HFFc6 (cell line): ENCODE measurements at places on chromosomes 6 and 20. TPM values are rescaled to one million over a fixed set of nuclear protein-coding genes. Genes with fewer than 3 reads are reported as not detected.
A peak's percentile ranks its signal among the peaks of the same experiment; 100 is the strongest.

SEMG1 gene
- total RNA-seq, result not detected in 3 replicates

TRIM31 gene
- not detected in 3 replicates for total RNA-seq

ZSCAN23 gene
- 0.82 to 2.0 TPM (median 1.0 TPM) in 3 replicates for total RNA-seq

MROH8 gene
- 0.96 to 1.5 TPM (median 1.4 TPM) in 3 replicates for total RNA-seq

CDSN gene
- total RNA-seq, result not detected in 2 replicates

SCUBE3 gene
- total RNA-seq, result 39.9 to 70.6 TPM (median 69.2 TPM) in 3 replicates

NR2E1 gene
- total RNA-seq, result not detected in 3 replicates

GRCh38 chr6:31287619-31288018 is 15.7 kb upstream of the HLA-C start:
- no peak overlapping the region for H3K4me3 ChIP-seq
- H3K4me1 ChIP-seq, result no peaks in the 10 kb centered on the region
- H3K36me3 ChIP-seq, result no peaks in the 10 kb centered on the region
- DNase-seq, result no peak
- H3K27me3 ChIP-seq, result peaks cover 21% of the 10 kb centered on the region
- H3K27ac ChIP-seq, result no peak overlapping the region

- DNase-seq, result no peak
- peaks cover 7% of the 10 kb centered on the region; the same call in 1 of the 2 replicates for H3K4me1 ChIP-seq
- H3K27ac ChIP-seq, result no peak overlapping the region
- H3K36me3 ChIP-seq, result no peaks in the 10 kb centered on the region
- H3K27me3 ChIP-seq, result peaks cover 12% of the 10 kb centered on the region
These were observed 28.2 kb upstream of the FABP7 start for GRCh38 chr6:122751326-122751725.

DNA sequence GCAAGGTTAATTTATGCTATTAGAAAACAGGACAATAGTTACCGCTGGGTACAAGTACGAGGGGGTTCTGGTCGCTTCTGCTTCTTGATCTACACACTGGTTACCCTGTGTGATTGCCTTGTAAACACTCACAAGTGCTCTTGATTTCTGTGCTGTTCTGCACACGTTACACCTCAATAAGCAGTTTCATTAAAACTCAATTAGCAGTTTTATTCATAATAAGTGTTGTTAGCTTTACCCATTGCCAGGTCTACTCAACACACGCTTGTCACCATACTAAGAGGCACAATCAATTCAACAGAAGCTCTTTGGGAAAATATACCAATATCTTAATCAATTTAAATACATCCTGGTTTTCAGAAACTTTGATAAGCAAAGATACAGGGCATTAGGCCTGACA is 20.4 kb downstream of the BMP7 start:
- no peak overlapping the region for H3K4me3 ChIP-seq
- H3K4me1 ChIP-seq, result no peaks in the 10 kb centered on the region; the same call in 1 of the 2 replicates
- no peak for DNase-seq
- peaks cover 14% of the 10 kb centered on the region for H3K27me3 ChIP-seq
- no peak overlapping the region for H3K27ac ChIP-seq
- no peaks in the 10 kb centered on the region; the same call in 1 of the 2 replicates for H3K36me3 ChIP-seq

DNA sequence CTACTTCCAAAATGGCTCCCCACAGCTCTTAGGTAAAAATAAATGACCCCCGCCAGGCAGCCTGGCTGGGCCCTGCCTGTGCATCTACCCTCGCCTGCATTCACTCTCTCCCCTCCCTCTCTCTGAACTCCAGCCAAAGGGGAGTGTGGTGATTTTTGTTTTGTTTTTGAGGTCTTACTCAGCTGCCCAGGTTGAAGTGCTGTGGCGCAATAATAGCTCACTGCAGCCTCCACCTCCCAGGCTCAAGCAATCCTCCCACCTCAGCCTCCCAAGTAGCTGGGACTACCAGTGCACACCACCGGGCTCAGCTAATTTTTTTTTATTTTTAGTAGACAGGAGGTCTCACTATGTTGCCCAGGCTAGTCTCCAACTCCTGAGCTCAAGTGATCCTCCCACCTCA is 15.8 kb downstream of the NFATC2 start:
- no peak overlapping the region for H3K4me3 ChIP-seq
- H3K27ac ChIP-seq, result no peak overlapping the region
- H3K4me1 ChIP-seq, result peaks cover 37% of the 10 kb centered on the region

DNA sequence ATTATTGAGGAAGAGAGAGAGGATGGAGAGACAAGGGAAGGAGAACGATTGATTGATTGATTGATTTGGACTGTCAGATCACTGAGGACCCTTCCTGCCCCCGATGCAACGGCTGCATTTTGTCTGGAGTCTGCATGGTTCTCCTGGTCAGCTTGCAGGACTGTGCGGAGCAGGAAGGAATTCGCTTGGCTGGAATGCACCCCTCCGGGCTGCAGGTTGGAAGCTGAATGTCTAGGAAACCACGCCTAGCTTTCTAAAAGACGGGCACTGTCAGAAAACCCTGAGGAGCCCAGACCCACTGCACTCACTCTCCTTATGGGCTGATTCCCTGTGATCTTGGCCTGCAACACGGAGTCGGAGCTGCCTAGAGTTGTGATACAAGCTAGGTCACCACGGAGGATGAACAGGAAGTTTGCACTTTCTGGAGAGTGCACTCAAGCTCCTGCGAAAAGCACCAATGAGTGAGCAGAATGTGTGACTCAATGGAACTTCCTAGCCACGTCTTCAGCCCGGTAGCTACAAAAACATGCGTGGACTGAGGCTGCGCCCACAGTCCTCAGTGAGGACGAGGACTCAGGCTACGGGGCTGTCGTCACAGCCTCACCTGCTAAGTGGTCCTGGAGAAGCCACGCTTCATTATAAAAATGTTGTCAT is 14.4 kb downstream of the DACT2 start:
- H3K4me1 ChIP-seq, result no peaks in the 10 kb centered on the region
- DNase-seq, result no peak
- H3K36me3 ChIP-seq, result 0 out of 2 replicates have a peak, but pooled peaks cover 4% of the 10 kb centered on the region
- H3K27me3 ChIP-seq, result no peaks in the 10 kb centered on the region
- no peak overlapping the region for H3K27ac ChIP-seq
- H3K4me3 ChIP-seq, result no peak overlapping the region

GRCh38 chr6:53437557-53438202 is 88.9 kb upstream of the ELOVL5 start:
- no peaks in the 10 kb centered on the region for H3K36me3 ChIP-seq
- H3K4me1 ChIP-seq, result peaks cover 53% of the 10 kb centered on the region
- no peak overlapping the region for H3K4me3 ChIP-seq
- peak; percentile 76 for DNase-seq

- DNase-seq, result no peak
- peaks cover 26% of the 10 kb centered on the region for H3K4me1 ChIP-seq
- H3K36me3 ChIP-seq, result no peaks in the 10 kb centered on the region
- H3K27ac ChIP-seq, result no peak overlapping the region
- H3K4me3 ChIP-seq, result peak overlapping the region; percentile 77
These were observed 17.2 kb upstream of the NCR2 start for GRCh38 chr6:41318261-41318653.

- DNase-seq, result no peak
- H3K4me3 ChIP-seq, result peak overlapping the region; percentile 97
- peak overlapping the region; percentile 32 for H3K27ac ChIP-seq
- H3K4me1 ChIP-seq, result peaks cover 36% of the 10 kb centered on the region
- peaks cover 2% of the 10 kb centered on the region; the same call in 1 of the 2 replicates for H3K27me3 ChIP-seq
- H3K36me3 ChIP-seq, result peaks cover 6% of the 10 kb centered on the region
These were observed 684 bp upstream of the MED23 start for GRCh38 chr6:131628726-131629125.

DNA sequence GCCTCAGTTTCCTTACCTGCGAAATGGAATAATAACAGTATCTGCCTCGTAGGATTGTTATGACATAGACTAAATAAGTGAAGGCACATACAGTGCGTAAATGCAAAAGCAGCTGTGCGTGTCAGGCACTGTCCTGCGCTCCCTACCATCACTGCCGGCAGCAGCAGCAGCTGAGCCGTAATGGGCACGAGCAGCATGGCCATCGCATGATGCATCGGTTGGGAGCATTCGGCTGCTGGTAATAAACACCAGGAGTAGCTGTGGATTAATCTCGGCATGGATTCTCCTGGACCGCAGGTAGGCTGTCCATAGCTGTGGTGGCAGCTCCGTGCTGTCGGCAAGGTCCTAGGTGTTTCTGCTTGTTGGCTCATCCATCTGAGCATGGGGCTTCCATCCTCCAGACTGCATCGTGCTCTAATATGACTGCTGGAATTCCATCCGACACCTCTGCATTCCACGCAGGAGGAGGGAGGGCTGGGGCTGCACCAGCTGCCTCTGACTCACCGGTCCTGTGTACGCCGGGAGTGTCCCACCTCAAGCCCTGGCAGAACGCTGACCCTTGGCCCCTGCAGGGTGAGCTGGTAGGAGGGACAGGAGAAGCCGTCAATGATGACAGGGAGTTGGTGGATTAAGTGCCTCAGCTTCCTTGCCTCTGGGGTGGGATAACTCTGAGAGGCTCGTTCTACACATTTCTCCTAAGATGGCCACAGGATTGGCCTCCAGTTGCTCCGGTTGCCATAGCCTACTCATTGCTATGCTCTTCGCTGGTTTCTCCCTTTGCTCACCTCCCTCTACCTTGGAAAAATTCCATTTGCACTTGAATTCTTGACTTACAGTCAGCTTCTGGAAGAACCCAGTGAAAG is 100.9 kb upstream of the PMEPA1 start:
- H3K27me3 ChIP-seq, result peaks cover 40% of the 10 kb centered on the region
- H3K27ac ChIP-seq, result no peak overlapping the region
- DNase-seq, result no peak
- H3K4me3 ChIP-seq, result no peak overlapping the region

- DNase-seq, result no peak
- H3K27me3 ChIP-seq, result no peaks in the 10 kb centered on the region; the same call in 1 of the 2 replicates
These were observed 207.9 kb downstream of the ERMARD start for GRCh38 chr6:169959136-169960002.

- H3K27me3 ChIP-seq, result peaks cover 3% of the 10 kb centered on the region
- H3K36me3 ChIP-seq, result no peaks in the 10 kb centered on the region
- DNase-seq, result peak; percentile 91
- H3K4me3 ChIP-seq, result peak overlapping the region; percentile 55
- H3K27ac ChIP-seq, result peak overlapping the region; percentile 82
- peaks cover 51% of the 10 kb centered on the region for H3K4me1 ChIP-seq
These were observed 15.2 kb upstream of the MRPS18A start for GRCh38 chr6:43702534-43703440.

DNA sequence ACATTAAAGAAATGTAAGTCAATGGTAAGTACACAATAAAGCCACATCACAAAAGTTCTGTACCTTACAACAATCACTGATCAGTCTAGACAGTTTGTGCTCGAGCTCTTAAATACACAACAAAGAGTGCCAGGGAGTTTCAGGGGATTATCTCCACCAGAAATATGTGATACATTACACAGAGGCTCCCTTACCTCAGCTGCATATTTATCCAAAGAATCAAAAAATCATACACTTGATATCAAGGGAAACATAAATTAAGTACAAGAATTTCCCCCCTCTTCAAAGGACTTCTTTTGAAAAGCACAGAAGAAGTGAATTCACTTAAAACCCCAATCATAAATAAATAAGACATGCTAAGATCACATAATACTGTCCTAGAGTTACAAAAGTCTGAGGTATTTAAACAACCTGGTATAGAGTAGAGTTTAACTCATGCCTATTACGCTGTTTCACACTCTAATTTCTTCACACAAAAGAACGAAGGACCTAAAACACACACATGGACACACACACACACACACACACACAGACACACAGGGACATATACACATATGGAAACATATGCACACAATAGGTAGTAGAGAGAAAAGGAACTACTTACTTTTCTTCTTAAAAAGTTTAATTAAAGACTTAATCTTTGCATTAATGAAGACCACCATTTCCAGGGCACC is 528 bp downstream of the NHSL1 start:
- no peak for DNase-seq
- H3K36me3 ChIP-seq, result no peaks in the 10 kb centered on the region
- peaks cover 8% of the 10 kb centered on the region for H3K4me1 ChIP-seq
- no peak overlapping the region for H3K4me3 ChIP-seq
- H3K27me3 ChIP-seq, result no peaks in the 10 kb centered on the region; the same call in 1 of the 2 replicates
- no peak overlapping the region for H3K27ac ChIP-seq

DNA sequence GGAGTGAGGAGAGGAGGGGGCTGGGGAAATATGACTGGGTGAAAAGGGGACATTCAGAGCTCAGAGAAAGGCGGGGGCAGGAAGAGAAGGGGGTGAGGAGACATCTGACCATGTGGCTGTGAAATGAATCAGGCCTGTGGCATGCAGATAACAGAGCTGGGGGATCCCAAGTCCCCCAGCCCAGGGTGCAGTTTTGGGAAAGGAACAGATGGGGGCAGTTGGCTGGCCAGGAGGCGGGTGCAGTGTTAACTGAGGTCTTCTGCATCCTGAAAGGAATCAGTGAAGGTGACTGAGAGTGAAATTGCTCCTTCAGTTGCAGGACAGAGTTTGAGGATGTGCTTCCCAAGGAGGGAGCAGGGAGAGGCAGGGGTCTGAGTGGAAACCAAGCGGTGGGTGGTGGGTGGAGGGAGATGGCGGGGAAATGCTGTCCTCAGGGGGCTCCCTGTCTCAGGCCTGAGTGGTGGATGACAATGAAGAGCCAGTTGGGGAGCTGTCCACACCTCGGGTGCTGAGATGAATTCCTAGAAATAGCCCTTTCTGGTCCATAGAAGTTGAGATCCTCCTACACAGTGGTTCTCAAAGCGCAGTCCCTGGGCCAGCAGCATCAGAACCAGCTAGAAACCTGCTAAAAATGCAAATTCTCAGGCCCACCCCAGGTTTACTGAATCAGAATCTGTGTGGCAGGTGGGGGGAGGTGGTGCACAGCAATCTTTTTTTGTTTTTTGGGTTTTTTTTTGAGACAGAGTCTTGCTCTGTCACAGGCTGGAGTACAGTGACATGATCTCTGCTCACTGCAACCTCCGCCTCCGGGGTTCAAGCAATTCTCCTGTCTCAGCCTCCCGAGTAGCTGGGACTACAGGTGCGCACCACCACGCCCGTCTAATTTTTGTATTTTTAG is 26.0 kb upstream of the CCDC167 start:
- H3K27ac ChIP-seq, result no peak overlapping the region
- H3K4me3 ChIP-seq, result no peak overlapping the region
- peaks cover 32% of the 10 kb centered on the region for H3K4me1 ChIP-seq
- peaks cover 35% of the 10 kb centered on the region for H3K27me3 ChIP-seq
- H3K36me3 ChIP-seq, result no peaks in the 10 kb centered on the region
- no peak for DNase-seq

GRCh38 chr6:154615483-154616025 is 105.1 kb upstream of the CNKSR3 start:
- no peak for DNase-seq
- no peak overlapping the region for H3K4me3 ChIP-seq
- no peaks in the 10 kb centered on the region for H3K36me3 ChIP-seq
- H3K4me1 ChIP-seq, result peaks cover 27% of the 10 kb centered on the region

DNA sequence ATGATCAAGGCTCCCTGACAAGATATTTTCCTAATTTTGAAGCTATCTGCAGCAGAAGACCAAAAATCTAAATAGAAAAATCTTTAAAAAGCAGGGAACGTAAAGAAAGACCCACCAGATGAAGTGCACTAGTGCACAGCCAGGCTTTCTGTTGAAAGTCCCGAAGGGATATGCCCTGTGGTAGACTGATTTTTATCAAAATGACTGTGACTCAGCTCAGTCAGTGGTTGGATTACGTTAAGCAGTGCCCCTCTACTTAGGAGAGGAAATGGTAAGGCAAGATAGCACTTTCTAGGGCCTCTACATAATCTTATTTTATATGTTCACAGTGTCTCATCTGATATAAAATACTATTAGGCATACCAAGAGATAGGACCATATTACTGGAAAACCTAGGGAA is 123.4 kb upstream of the RAB32 start:
- no peak overlapping the region for H3K4me3 ChIP-seq
- no peaks in the 10 kb centered on the region for H3K4me1 ChIP-seq
- no peak for DNase-seq
- H3K36me3 ChIP-seq, result no peaks in the 10 kb centered on the region; the same call in 1 of the 2 replicates
- H3K27ac ChIP-seq, result no peak overlapping the region

- H3K36me3 ChIP-seq, result no peaks in the 10 kb centered on the region
- no peak overlapping the region for H3K4me3 ChIP-seq
- DNase-seq, result no peak
- H3K27ac ChIP-seq, result no peak overlapping the region
- no peaks in the 10 kb centered on the region for H3K27me3 ChIP-seq
These were observed 114.2 kb upstream of the PHACTR1 start for GRCh38 chr6:12602342-12602741.
